CD4-positive, alpha-beta T cell treated with Interleukin-4 for 1 hour (primary cell): ENCODE measurements at places on chromosomes 13 and 19.

DNA sequence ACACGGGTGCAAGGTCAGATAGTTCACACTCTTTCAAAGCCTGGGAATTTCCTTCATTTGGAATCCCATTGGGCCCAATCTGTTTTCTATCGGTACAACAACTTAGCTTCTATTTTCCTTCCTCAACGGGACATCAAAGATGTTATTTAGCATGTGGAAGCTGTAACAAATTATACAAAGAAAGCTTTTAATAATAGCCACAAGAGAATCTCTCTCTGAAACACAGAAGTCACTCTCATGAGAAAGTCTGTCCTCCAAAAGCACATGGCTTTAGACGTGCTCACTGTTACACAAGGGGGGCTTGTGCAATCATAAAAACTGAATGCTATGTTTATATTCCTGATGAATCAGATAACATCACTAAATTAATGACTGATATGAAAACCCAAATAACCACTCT lies 28.9 kb upstream of the CYSLTR2 start:
- no peak for DNase-seq

- DNase-seq = no peak
Measured at GRCh38 chr19:41890936-41891335, 8.0 kb downstream of the ARHGEF1 start.

DNA sequence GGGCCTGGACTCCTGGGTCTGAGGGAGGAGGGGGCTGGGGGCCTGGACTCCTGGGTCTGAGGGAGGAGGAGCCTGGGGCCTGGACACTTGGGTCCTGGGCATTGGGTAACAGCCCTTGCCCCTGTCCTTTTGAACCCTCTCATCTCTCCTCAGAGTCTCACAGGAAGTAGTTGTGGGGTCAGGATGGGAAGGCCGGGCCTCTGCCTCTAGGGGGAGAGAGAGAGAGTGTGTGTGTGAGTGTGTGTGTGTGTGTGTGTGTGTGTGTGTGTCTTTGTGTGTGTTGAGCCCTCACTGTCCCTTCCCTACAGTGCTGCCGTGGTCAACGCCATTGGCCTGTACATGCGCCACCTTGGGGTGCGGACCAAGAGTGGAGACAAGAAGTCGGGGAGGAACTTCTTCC lies 10.9 kb downstream of the ARHGEF1 start:
- peak; percentile 24 for DNase-seq

DNA sequence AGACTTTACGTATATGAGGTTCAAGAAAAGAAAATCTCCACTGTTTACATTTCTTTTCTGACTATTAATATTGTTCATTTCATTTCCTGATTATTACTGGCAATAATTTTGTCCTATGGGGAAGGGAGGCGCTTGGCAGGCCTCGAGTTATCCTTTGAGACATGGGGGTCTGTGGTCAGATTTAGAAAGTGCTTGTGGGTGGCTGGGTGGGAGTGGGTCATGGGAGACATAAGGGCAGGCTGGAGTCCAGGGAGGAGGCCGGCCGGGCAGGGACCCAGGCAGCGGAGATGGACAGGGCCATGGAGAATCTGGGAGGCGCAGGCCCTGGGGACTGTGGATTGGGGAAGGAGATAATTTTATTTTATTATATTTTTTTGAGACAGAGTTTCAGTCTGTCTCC lies 40.1 kb downstream of the LTBP4 start:
- DNase-seq = no peak

DNA sequence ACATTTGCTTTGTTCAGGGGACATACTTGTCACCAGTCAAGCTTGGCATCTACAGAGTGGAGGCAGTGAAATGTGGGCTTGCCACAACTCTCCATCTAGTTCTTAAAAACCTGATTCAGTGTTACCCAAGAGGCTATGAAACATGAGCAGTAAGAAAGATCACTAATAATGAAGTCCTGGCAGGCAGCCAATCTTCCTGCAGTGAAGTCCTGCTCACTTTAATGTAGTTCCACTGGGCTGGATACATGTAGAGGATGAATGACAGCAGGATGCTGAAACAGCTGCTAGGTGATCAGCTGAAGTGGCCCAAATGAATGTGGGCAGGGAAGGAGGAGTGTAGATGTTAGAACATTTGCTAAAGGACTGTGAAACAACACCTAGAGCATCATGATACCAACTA lies 1213.1 kb downstream of the OLFM4 start:
- DNase-seq = no peak

DNA sequence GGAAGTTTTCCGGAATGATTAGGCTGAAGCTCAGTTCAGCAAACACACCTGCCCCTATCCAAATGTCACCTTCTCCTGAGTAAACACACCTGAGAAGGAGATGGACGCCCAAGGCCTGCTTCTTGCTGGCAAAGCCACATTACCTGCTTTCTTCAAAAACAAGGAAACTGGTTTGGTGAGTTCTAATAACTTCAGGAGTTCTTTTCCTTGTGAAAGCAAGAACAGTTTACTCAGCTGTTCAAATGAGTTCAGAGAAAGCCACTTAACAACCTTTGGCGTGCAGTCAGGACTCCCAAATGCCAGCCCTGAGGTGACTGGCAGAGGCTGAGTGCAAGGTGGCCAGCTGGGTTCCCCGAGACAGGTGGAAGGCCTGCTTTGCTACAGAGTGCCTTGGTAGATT lies 160.5 kb downstream of the STK24 start:
- no peak for DNase-seq

- peak; percentile 4 for DNase-seq
Measured at GRCh38 chr13:23889615-23890607, 711 bp upstream of the MIPEP start.

DNA sequence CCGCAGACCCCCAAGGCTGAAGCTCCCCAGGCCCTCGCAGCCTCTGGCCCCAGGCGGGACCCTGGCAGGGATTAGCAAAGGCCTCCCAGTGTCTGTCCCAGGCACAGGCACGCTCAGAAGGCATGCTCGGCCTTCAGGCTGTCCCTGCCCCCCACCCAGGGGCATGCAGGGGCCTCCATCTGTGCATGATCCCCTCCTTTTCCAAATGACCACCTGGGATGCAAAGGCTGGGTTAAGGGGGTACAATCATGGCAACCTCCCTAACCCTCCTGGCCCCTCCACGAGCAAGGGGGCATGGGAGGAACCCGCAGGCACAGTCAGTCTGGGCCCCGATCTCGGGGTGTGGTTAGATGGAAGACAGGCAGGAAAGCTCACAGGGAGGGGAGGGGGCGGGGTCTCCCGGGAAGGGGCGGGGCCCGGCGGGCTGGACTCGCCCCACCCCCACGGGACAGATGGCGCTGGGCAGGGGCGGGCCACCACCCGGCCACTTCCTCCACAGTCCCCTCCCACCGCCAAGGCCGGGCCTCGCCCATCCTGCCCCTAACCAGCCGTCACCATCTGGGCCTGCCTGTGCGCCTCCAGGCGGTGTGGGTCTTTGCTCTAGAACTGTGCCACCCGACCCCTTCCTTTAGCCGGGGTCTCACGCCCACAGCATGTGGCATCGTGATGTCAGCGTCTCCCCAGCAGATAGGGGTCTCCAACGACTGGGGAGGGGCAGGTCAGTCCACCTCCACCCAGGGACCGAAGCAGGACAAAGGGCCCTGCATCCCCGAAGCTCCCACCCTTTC lies 7.0 kb upstream of the REXO1 start:
- DNase-seq = peak; percentile 90

GRCh38 chr19:33194886-33195644 lies 935 bp downstream of the LRP3 start:
- DNase-seq = no peak

DNA sequence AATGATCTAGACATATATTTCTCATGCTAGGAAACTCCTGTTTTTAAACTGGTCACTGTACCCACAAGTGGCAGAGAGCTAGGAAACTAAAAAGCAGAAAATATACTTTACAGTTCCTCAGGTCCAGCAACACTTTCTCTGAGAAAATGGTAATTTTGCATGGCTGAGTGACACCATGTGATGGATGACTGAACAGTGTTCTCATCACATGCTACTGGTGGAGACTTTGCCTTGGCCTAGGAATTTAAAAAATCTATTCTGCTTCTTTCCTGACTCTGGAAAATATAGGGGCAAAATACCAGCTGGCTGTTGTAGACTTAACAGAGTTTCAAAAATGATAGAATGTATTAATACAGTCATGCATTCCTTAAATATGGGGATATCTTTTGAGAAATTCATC lies 50.0 kb downstream of the LATS2 start:
- no peak for DNase-seq

GRCh38 chr19:30385666-30386065 lies 13.5 kb downstream of the ZNF536 start:
- no peak for DNase-seq

DNA sequence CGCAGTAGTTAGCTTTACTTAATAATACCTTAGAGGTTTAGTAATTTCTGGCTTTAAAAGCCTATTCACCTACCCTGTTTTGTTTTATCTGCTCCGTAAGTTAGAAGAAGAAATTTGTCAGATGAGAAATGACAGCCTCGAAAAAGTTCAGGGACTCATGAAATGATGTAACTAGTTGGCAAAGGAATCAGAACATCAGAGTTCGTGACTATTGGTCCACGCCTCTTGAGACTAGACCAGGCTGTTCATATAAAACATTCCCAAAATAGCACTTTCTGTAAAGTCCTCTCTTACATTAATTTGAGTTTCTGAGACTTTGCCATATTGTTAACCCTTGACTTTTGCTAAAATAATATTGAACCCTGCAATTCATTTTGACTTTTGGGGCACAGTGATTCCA lies 92.0 kb downstream of the HS6ST3 start:
- no peak for DNase-seq

GRCh38 chr19:23285948-23286347 lies 35.8 kb upstream of the ZNF724 start:
- no peak for DNase-seq

DNA sequence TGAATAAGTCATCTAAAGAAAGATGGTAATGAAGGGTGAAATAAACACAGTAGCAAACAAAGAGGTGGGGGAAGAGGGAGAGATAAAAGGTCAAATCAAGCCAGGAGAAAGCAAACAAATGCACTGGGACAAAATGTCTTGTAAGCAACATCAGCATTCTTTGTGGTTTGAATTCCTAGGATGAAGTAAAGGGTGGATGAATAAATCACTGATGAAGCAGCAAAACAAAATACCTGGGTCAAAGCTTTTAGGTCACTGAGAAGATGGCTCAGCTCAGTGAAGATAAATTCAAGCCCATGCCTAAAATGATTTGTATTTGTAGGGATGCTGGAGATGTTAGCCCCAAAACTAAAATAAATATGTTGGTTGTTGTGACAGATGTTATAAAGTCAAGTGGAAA lies 86.5 kb upstream of the FBXL3 start:
- no peak for DNase-seq

DNA sequence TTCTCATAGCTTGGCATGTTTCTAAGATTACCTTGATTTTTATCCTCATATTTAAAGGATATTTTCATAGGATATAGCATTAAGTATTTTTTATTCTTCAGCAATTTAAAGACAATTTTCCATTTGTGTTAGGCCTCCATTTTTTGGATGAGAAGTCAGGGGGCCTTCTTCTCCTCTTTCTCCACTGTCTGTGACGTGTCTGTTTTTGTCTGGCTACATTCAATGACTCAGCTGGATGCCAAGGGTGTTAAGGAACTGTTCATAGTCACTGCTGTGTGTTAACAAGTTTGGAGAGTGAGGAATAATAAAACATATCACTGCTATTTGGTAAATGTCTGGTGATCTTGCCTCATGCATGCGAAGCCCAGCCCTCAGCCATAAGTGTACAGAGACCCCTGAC lies 36.4 kb downstream of the ZNF582 start:
- DNase-seq = no peak

GRCh38 chr13:108121406-108121805 lies 93.9 kb downstream of the LIG4 start:
- no peak for DNase-seq

GRCh38 chr13:107035186-107035585 lies 467.2 kb upstream of the ARGLU1 start:
- no peak for DNase-seq

- DNase-seq = no peak
Measured at GRCh38 chr13:35342440-35342839, 134.0 kb downstream of the MAB21L1 start.

DNA sequence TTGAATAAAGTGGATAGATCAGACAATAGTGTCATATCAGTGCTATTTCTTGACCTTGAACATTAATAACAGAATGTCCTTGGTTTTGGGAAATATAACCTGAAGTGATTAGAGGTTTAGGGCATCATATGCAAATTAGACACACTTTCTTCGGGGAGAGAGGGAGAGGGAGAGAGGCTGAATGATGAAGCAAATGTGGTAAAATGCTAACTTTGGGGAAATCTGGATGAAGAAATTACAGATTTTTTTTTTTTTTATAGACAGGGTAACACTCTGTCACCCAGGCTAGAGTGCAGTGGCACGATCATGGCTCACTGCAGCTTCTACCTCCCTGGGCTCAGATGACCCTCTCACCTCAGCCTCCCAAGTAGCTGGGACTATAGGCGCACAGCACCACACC lies 3.9 kb upstream of the NCR1 start:
- DNase-seq = no peak

- no peak for DNase-seq
Measured at GRCh38 chr19:50244695-50245094, 41.3 kb downstream of the MYH14 start.

GRCh38 chr19:58010507-58010906 lies 7.9 kb upstream of the ZNF606 start:
- DNase-seq = no peak

DNA sequence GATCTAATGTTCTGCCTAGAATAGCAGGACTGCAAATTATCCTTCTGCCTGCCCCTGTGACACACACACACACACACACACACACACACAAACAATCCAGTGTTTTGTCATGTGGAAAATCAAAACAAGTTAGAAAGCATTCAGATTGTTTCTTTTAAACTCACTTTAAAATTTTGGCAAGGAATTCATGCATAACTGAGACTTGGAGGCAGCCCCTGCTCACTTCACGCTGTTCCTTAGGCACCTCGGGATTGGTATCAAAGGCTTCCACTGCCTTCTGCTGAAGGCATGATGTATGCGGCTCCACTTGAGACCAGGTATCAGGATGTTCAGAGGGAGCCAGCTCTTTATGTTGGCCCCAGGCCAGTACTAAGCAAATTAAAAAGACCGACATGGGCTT lies 158.7 kb downstream of the OXGR1 start:
- no peak for DNase-seq

- peak; percentile 84 for DNase-seq
Measured at GRCh38 chr19:56671613-56671994, at the start of gene ZNF835. TSS of gene ZNF835 (minus strand) at chr19:56671757. CDS start at chr19:56665198, 6,559 bp downstream.

- DNase-seq = no peak
Measured at GRCh38 chr13:39540929-39541605, 61.9 kb downstream of the LHFPL6 start.

- DNase-seq = no peak
Measured at GRCh38 chr19:57637379-57637778, 4.4 kb downstream of the ZNF211 start.

DNA sequence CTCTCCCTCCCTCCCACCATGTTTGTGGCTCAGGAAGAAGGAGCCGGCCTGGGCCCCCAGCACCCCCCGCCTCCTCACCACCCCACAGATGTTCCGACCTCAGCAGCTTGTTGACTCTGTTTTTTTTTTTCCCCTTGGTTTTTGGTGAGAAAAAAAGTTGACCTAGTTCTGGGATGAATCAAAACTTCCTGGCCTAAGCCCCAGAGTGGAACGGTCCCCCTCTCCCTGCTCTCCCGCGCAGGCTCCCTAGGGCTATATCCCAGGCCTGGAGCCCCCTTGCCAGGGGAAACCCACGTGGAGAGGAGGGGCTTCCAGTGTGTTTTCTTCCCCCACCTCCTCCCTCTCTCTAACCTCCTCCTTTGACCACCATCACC lies 4.0 kb downstream of the COL5A3 start:
- DNase-seq = no peak

- DNase-seq = no peak
Measured at GRCh38 chr13:40910324-40911050, 108.6 kb downstream of the ELF1 start.

- no peak for DNase-seq
Measured at GRCh38 chr13:64248371-64249065, 2832.9 kb upstream of the PCDH20 start.

GRCh38 chr13:23778002-23778652 lies 111.1 kb downstream of the MIPEP start:
- DNase-seq = no peak
